ENCODE measurements at places on chromosomes 3 and 15.

- no peak for DNase-seq
Measured at GRCh38 chr3:157626817-157627216, 123.6 kb upstream of the VEPH1 start.

DNA sequence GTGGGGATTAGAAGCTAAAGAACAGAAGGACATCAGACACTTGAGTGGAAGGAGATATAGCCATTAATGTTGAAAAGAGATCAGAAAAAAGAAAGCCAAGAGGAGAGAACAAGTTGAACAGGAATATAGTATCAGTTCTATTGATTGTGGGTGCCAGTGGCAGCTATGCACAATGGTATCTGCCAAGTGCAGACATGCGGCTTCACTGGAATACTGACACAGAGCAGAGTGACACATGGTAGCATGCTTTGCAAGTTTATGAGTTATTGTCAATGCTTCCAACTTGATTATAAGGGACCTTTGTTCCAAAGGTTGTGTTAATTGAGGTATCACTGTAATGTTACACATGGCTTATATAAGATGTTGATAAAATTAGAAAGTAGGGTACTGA, 42.0 kb upstream of the TP63 start:
- no peak for DNase-seq

DNA sequence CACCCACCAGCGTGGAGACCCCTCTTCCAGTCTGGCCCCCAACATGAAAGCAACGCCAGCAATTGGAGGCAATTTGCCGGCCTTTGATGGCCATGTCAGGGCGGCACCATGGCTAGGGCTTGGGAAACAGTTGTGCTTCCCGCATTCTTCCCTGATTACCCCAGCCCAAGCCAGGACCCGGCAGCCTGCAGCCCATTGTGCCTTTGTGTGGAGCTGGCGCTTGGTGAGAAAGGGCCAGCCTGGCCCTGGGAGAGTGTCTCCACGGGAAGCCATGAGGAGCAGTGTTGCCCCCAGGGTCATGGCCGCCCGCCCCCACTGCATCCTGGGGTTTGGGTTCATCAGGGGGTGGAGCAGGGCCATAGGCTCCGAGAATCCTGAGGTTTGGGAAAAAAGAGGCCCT, 66.0 kb downstream of the DNAJB8 start:
- DNase-seq, result no peak

DNA sequence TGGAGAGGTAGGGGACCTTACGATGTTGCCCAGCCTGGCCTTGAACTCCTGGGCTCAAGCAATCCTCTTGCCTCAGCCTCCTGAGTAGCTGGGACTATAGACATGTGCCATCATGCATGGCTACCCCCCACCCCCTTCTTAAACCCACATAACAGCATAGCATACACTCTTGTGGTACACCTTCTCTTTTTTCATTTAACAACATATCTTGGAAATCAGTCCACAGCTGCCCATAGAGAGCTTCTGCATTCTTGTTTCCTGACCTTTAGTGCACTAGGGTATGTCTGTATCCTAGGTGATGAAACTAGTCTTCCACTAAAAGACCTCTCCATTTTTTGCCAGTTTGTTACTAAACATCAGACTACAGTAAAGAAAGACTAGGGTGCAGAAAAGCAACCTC, 33.0 kb downstream of the SLC28A1 start:
- DNase-seq, result no peak

- no peak for DNase-seq
Measured at GRCh38 chr15:52856286-52856685, 66.2 kb upstream of the ONECUT1 start.

- no peak for DNase-seq
Measured at GRCh38 chr3:17047894-17048293, 163.1 kb downstream of the PLCL2 start.

GRCh38 chr3:99418209-99418635, 220.2 kb upstream of the COL8A1 start:
- DNase-seq, result no peak

- no peak for DNase-seq
Measured at GRCh38 chr3:45232521-45232920, 6.4 kb upstream of the TMEM158 start.

DNA sequence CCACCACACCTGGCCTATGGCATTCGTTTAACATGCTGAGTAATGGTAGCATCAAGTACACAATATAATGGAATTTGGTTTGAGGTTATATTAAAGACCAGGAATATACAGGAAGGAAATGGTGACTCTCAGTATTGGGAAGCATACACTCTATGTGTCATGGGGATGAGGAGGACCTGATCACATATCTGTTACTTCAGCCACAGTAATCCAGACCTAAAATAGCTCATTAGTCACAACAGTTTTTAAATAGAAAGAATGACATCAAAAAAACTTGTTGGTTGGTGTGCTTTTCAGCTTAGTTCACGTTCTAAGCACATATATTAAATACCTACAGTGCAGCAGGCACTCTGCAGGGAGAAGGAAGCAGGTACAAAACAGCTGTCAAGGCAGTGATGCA, 52.5 kb upstream of the ATP2C1 start:
- no peak for DNase-seq

DNA sequence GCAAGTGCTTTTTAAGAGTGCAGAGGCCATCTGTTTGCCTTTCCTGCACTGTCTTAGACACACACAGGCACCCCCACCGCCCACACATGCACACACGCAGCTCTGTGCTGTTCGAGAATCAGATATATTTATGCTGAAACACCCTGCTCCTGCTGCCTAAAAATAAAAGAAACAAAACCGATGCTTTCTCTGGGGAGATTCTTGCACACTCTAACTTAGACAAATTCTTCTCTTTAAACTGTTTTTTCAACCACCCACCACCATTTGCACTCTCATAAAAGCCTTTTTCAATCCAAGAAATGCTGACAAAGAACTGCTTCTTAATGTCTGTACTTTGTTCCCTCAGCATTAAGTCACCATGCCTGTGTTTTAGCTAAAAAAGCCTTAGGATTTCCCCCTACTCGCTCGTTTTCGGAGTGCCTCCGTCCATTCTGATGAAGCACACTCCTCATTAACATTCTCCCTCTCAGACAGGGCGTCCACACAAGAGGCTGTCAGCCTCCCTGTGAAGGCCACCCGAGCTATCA, 26.2 kb downstream of the SLC12A8 start:
- DNase-seq, result peak; percentile 43

GRCh38 chr3:65938676-65939075, 100.0 kb downstream of the MAGI1 start:
- no peak for DNase-seq

- no peak for DNase-seq
Measured at GRCh38 chr3:88044411-88044810, 14.4 kb downstream of the CGGBP1 start.

DNA sequence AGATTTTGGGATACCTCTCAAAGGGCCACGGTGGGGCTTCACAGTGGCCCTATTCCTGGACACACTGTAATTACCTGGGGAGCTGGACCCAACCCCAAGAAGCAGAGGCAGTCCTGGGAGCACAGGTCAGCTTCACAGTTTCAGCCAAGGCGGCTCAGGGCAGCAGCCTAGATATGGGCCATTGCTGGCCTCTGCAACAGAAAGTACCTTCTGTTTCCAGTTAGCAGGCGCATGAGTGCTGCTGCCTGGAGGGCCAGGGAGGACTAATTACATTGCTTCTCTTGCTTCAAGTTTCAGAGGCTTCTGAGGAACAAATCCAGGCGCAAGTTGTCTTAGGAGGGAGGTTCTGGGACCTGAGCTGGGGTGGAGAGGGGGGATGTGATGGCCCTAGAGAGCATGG, 13.5 kb upstream of the DUSP7 start:
- DNase-seq, result no peak

DNA sequence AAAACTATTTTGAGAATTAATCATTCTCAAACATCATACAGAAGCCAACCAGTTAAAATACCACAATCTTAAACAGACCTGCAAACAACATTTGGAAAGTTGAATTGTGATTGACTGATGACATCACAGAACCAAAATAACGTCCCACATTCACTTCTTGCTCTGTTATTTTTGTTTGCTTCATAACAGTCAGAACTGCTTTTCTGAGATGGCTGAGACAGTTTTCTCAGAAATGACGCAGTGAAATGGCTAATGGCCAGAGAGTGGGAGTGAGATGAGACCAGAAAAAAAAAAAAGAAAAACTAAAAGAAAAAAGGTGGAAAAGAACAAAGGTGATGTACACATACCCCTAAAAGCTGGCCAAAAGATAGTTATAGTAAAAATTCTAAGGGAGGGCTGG, 1061.2 kb downstream of the FHIT start:
- no peak for DNase-seq

- DNase-seq, result peak; percentile 59
Measured at GRCh38 chr3:113174801-113175485, 36.4 kb upstream of the BOC start.

DNA sequence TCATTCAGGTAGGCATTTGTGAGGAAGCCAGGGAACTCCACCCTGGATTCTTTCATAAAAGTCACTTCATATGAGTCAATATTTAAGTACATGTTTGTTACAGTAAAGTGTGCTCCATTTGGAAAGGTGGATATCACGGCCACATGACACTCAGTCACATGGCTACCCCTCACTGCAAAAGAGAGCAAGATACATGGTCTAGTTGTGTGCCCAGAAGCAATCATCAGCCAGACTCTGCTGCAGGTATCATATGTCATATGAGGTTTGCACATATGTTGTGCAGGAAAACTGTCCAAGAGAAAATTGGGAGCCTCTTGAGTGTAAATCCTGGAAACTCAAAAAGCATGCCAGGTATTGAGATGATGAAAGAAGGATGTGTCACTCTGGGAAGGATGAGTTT, 55.0 kb upstream of the NMNAT3 start:
- DNase-seq, result no peak

GRCh38 chr3:43180027-43180426, 74.1 kb upstream of the POMGNT2 start:
- peak; percentile 29 for DNase-seq

DNA sequence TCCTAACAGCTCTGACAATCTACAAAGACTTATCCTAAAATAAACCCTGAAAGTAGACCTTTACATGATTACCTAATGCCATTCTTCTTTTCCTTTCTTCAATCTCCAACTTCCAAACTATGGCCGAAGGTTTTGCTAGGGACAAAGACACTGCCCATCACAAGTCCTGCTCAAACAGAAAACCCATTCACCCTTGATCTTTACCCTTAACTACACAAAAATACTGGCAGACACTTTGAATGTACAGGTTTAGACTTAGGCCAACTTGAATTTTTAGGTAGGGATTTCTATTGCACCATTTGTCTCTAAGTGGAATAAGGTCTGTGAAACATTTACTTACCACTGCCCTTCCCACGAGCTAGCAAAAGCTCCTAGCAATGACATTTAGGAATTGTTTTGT, 64.6 kb downstream of the TMEM212 start:
- no peak for DNase-seq

- DNase-seq, result no peak
Measured at GRCh38 chr3:31906182-31906581, 74.9 kb downstream of the OSBPL10 start.

DNA sequence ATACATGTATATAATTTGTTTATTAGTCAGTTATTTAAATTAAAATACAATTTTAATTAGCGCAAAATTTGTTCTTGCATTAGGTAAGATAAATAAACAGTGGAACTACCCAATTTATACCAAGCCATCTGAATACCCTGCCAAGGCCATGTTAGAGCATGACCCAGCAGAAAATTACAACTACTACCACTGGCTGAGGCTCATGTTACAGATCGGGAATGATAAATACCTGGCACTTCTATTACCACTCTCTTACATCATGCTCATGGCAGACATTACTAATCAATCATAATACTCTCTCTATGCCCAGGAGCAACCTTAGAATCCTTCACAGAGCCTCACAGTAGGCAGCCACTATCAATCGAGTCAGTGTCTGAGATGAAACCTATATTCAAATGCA, 21.2 kb upstream of the LMOD3 start:
- DNase-seq, result no peak

GRCh38 chr15:82804575-82804949, 1.3 kb downstream of the FSD2 start:
- no peak for DNase-seq

DNA sequence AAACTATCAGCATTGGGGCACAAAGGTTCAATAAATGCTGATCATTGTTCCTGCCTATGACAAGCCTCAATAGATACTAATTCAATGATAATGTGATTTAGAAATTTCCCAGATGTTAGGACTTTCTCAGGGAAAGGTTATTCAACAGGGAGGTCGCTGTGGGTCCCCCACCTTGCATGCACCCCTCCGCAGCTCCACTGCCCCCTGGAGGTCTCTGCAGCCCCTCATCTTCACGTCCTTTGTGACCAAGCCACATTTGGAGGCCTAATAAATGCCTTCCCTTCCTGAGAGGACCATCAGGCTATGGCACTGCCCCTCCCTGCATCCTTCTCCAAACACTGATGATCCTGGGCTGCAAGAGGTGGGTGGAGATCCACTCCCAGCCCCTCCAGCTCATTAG, 50.2 kb downstream of the NOX5 start:
- no peak for DNase-seq

GRCh38 chr15:77519540-77519939, 98.9 kb downstream of the HMG20A start:
- no peak for DNase-seq

DNA sequence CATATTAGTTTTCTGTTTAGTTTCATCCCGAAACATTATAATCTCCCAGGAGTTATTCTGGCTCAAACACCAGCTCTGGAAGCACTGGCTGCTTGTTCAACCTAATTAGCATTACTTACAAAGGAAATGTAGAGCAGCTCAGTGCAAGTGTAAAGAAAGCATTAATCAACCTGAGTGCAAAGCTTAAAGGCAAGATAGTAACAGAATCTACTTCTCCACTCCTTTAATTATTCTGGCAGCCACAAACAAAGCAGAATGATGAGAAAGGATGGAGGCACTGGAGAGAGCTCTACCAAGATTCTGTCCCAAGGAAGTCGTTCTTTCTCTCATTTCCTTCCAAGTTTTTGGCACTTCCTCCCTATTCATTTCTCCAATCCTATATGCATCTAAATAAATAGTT, 1384.0 kb downstream of the ZPLD1 start:
- no peak for DNase-seq

GRCh38 chr15:51878446-51879386, 49.3 kb downstream of the TMOD3 start:
- no peak for DNase-seq

- DNase-seq, result no peak
Measured at GRCh38 chr15:39788108-39788507, 5.5 kb upstream of the FSIP1 start.

GRCh38 chr3:33061782-33062181, 35.2 kb downstream of the GLB1 start:
- DNase-seq, result peak; percentile 58

DNA sequence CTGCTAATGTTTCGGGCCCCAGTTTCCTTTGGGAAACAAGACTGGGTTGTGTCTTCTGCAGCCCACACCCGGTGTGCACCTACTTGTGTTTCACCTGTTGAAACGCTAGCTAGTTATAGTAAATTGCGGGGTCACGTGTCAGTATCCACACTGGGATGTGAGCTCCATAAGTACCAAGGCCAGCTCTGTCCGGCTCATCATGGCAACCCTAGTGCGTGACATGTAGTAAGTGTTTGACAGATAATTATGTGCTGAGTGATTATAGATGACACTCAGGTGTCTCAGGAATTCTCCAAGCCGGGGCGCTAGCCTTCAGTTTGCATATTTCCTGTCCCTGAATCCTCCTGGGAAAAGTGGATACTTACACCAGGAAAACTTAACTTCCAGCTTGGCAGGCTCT, 12.8 kb downstream of the APOD start:
- no peak for DNase-seq
